ENCODE measurements at places on chromosomes 13 and 19. TPM values are rescaled to one million over a fixed set of nuclear protein-coding genes. Genes with fewer than 3 reads are reported as not detected.

Gene CYP2A7
- polyA plus RNA-seq, result not detected

GRCh38 chr13:38090913-38091312, 221.3 kb upstream of the TRPC4 start:
- DNase-seq, result no peak

GRCh38 chr13:98242403-98242802, 65.3 kb upstream of the RNF113B start:
- DNase-seq, result no peak

DNA sequence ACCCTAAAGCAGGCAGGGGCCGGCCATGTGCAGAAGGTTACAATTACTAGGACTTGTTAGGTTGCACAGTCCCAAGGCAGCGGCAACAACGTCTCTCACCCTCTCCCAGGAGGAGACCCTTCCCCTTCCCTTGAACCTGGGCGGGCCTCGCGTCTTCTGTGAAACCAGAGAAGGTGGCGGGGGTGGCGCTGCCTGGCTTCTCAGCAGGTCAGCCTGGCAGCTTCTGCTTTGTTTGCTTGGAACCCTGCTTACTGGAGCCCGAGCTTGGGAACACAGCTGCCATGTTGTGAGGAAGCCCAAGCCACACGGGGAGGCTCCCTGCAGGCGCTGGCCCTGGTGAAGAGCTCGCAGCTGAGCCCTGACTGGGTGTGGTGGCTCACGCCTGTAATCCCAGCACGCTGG, 15.5 kb downstream of the MKNK2 start:
- no peak for DNase-seq

Gene CEACAM7
- not detected for polyA plus RNA-seq

DNA sequence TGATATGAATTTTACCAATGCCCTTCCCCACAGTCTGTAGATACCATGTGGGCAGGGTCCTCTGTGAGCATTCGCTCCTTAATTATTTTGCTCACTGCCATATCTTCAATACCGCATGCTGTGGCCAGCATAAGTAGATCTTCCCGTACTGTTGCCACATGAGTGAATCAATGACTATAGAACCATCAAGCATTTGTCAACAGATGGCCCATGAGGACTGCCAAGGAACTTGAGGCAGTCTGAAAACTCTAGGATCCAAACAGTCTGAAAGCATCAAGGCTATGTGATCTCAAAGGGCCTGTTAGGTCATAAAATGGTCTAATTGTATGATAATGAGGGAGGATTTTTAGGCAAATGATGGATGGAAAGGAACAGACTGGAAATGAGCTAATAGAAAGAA, 27.4 kb upstream of the GPR12 start:
- no peak for DNase-seq

DNA sequence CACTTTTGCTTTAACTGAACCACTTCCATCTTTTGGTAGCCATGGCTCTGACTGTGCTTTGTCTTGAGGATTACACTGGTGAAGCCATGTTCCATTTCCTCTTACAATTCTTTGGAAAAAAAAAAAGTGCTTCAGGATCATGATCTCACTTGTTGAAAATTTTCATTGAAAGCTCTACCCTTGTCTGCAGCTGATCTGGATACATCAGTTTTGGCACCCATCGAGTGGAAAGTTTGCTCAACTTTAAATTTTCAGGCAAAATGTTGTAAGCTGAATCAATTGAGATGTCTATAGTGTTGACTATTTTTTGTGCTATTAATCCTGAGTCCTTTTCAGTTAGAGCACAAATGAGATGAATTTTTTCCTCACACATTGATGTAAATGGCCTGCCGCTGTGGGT, 48.3 kb upstream of the RFXAP start:
- DNase-seq, result no peak

DNA sequence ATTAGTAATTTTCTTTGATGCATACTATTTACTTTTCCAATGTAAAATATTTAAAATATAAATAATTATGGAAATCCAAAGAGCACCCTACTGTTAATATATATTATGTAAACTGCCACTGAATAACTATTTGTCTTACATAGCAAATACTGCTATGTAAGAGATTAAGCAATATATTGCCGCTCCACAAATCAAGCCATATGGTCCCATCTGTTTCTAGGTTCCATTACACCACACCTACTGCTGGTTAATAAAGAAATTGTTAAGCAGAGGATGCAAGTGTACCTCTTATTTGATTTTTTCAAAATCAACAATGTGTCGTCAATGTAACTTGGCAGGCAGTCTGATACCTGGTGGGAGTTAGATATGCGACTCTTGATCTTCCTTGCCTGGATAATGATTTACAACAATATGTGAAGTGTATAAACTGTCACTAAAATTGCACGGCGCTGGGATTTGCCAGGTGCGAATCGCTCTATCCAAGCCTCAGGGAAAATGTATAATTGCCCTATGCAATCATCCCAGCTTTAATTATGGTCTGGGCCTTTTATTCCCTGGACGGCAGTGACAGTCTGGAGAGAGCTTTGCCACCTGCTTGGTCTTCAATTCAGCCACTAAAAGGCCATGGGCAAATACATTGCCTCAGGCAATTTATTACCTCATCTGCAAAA, 16.0 kb downstream of the SMAD9 start:
- no peak for DNase-seq

GRCh38 chr19:42312370-42312769, 739 bp upstream of the TMEM145 start:
- no peak for DNase-seq

Gene SHANK1
- polyA plus RNA-seq, result 2.4 TPM

GRCh38 chr13:66354879-66355751, 875.0 kb downstream of the PCDH9 start:
- DNase-seq, result no peak

Gene DNAAF3
- polyA plus RNA-seq, result 0.21 TPM

DNA sequence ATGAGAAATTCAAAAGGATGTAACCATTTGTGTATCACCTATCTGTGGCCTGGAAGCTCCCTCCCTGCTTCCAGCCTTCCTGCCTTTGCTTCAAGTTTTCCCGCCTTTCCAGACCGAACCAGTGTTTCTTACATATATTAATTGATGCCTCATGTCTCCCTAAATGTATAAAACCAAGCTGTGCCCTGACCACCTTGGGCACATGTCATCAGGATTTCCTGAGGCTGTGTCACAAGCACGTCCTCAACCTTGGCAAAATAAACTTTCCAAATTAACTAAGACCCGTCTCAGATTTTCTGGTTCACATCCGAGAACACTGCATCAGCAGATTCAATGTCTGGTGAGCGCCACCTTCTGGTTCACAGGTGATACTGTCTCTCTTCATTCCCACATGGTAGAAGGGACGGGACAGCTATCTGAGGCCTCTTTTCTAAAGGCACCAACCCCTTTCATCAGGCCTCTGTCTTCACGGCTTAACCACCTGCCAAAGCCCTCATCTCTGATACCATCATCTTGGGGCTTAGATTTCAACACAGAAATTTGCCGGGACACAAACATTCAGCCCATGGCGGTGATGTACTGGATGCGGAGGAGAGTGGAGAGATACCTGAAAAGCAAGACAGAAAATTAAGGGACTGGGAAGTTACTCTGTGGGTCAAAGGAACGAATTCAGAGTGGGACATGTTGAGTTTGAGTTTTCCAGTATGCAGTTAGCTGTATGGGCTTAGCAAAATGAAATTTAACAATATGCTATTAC, 58.7 kb upstream of the PABPC3 start:
- peak; percentile 23 for DNase-seq

Gene TMEM59L
- polyA plus RNA-seq, result 1.3 TPM

Gene LYPD5
- 0.66 TPM for polyA plus RNA-seq

GRCh38 chr13:110628477-110628793, 13.1 kb downstream of the NAXD start:
- DNase-seq, result no peak

Gene OR10H1
- not detected for polyA plus RNA-seq

DNA sequence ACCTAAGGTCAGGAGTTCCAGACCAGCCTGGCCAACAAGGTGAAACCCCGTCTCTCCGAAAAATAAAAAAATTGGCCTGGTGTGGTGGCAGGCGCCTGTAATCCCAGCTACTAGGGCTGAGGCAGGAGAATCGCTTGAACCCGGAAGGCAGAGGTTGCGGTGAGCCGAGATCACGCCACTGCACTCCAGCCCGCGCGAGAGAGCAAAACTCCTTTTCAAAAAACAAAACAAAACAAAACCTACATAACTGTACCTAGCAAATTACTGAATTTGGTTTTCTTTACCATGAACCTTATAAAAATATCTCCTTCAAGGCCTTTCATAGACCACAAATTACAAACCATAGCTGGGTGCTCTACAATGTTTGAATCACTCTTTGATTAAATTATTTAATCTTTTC, 760 bp downstream of the ZNF91 start:
- DNase-seq, result no peak

Gene MYO1F
- polyA plus RNA-seq, result 0.15 TPM

DNA sequence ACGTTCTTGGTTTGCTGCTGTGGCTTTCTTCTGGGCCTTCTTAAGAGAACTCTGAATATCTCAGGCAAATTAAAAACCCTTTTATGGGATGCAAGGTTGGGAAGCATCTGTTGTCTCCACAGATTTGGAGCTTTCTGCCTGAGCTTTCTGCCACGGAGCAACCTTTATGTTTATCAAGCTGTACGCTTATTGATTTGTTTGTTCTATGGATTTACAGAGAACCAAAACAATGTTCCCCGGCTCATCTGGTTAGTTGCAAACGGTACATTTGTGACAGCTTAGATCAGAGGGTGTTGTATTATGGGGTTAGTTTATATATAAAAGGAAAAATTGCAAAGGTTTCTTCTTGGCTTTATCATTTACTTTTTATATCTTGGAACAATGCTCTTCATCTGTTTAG, 479.6 kb downstream of the DIAPH3 start:
- DNase-seq, result no peak

- DNase-seq, result no peak
Measured at GRCh38 chr13:52809310-52809769, 39.1 kb downstream of the PCDH8 start.

DNA sequence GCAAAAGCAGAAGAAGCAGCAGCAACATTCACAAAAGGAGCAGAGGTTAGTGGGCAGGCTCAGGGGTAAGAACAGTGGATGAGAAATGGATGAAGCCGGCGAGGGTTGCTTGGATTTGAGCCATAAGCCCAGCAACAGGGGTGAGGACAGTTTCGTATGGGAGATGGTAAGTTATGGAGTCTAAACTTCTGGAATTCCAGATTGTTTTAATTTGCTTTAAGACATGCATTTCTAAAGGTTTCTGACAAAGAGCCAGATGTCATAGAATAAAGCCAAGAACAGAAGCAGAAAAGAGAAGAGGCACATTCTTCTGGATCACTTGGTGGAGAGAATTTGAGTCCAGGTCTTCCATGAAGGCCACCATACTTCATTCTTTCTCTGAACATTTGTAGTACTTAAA, 76.6 kb downstream of the TNFSF11 start:
- no peak for DNase-seq

DNA sequence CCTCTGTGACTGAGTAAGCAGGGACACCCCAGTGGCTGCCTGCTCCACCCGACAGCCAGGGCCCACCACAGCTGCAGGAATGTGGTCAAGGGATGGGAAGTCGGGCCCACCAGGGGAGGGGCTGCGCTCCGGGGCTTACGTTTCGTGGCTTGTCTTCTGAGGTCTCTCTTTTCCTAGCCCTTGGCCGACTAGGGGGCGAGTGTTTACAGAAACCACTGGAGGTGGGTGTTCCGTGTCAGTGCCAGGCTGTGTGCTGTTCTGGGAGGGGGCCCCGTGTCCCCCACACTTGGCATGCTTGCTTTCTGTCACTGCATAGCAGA, 4.5 kb downstream of the ADAT3 start:
- no peak for DNase-seq
